ENCODE measurements at places on chromosomes 6 and 20. TPM values are rescaled to one million over a fixed set of nuclear protein-coding genes. Genes with fewer than 3 reads are reported as not detected.

DNA sequence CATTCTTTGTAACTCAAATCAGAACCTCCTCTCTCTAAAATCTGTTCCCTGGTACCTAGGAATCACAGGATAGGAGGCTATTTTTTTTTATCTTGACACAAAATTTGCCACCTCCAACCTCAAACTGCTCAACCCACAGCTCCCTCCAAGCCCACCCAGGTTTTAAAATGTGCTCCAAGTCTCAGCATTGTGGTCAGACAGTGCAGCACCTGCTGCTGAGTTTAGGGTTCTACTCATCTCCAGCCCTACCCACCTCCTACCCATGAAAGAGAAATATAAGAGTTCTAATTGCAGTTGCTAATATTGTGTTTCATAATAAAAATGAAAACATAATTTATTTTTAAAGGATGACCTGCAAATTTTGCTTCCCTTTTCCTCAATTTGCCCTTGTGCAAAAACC is 496.5 kb downstream of the MAFB start:
- DNase-seq = no peak
- H3K4me1 ChIP-seq = no peaks in the 10 kb centered on the region
- no peak overlapping the region for H3K27ac ChIP-seq
- H3K4me3 ChIP-seq = no peak overlapping the region
- no peaks in the 10 kb centered on the region for H3K27me3 ChIP-seq

DNA sequence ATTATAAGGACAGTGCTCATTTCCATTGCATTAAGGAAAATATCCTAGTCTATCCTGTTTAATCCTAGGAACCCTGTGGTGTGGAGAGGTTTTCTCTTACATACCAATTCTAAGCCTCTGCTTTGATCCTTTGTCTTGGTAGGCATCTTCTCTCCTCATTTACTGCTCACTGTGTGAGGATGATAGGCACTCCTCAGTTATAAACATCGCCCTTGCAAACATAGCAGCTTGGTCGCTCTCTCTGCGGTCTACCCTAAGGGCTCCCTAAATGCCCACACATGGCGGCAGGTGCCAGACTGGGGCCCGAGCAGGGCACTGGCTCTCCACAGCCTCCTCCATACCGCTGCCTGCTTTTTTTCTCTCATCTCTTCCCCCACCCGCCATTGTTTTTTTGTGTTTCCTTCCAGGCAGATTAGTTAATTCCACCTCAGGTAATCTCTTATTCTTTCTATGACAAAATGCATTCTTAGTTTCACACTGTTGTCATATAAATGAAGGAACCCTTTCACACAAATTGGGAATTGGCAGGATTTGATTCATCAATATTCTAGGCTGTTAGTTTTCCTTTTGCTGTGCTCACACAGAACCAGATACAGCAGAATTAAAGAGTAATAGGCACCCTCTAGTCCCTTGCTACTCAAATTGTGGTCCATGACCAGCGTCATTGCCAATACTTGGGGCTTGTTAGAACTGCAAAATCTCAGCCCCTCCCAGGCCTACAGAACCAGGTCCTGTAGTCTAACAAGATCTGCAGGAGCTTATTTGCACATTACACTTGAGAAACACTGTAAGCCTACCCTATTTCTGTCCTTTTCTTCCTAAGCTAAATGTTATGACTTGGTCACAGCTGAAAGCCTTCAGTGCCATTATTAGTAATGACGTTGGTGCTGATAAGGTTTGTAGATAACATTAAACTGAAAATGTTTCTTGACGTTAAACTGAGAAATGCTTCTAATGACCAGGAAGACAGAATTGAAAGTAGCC is 36.3 kb downstream of the CARMIL1 start:
- H3K27me3 ChIP-seq = no peaks in the 10 kb centered on the region
- peak overlapping the region; percentile 50 for H3K27ac ChIP-seq
- no peaks in the 10 kb centered on the region for H3K36me3 ChIP-seq
- DNase-seq = no peak

DNA sequence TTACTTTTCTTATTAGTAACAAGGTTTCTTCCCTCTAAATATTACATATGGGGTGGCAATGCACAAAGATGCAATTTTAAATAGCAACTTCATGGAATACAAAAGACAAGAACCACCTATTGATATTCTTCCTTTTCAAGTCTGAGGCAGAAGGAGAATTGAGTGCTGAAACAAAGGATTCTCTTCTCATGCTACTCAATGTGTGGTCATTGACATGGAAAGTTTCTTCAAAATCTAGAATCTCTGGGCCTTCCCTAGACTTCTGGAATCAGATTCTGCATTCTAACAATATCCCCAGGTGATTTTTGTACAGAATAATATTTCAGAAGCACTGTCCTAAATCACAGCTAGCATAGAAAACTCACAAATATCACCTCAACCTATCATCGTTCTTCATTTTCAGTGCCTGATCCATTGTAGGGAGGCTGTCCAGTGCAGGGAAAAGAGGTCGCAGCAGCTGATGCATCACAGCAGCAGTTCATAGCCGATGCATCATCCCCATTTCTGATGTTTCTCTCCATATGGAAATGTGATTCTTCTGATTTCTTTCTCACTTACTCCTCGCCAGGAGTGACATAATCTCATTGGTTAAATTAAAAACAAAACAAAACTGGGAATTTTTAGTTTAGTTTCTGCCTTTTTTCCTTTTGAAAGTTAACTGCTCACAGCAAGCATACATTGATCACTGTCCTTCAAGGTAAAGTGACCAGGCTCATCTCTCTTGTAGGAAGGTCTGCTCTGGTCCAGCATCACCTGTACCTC is 139.5 kb upstream of the FAM83B start:
- no peak overlapping the region for H3K4me3 ChIP-seq
- no peak for DNase-seq
- no peaks in the 10 kb centered on the region for H3K4me1 ChIP-seq
- no peaks in the 10 kb centered on the region for H3K36me3 ChIP-seq

DNA sequence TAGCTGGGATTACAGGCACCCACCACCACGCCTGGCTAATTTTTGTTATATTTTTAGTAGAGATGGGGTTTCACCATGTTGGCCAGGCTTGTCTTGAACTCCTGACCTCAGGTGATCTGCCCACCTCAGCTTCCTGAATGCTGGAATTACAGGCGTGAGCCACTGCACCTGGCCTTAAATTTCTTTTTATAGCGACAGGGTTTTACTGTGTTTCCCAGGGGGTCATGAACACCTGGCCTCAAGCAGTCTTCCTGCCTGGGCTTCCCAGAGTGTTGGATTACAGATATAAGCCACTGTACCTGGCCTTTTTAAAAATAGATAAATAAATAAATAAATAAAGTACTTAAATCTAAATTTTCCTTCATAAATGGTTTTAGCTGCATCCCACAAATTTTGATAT is 57.5 kb downstream of the LIN28B start:
- H3K27ac ChIP-seq = no peak overlapping the region
- no peak overlapping the region for H3K4me3 ChIP-seq
- H3K4me1 ChIP-seq = no peaks in the 10 kb centered on the region
- DNase-seq = no peak

GRCh38 chr6:125314009-125314581 is 12.3 kb upstream of the HDDC2 start:
- no peaks in the 10 kb centered on the region for H3K4me1 ChIP-seq
- no peak overlapping the region for H3K4me3 ChIP-seq
- peak; percentile 80 for DNase-seq
- no peaks in the 10 kb centered on the region for H3K27me3 ChIP-seq

DNA sequence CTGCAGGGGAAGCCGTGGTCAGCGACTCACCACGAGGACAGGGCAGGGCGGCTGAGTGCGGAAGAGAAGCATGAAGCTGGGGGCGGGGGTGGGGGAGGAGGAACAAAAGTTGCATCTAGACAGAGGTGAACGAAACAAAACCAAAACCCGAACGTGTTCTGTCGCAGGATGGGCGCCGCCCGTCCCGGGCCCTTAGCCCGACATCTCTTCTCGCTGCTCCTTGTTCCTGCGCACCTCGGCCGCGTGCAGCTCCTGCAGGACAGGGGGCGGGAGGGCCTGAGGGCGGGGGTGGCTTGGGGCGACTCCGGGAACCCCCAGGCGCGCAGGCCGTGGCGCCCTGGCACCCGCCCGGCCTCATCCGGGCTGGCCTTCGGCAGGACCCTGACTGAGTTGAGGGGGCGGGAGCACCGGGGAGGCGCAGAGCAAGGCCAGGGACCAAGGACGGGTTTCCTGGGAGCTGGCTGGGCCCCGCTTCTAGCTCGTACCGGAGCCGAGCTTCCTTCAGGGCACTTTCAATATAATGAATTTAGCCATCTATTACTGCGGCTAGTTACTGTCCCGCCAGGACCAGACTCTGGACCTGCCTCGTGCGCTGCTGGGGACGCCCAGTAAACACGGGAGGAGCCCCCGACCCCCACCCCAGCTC is 12.0 kb downstream of the STMN3 start:
- no peak for DNase-seq
- no peaks in the 10 kb centered on the region for H3K27me3 ChIP-seq
- H3K36me3 ChIP-seq = no peaks in the 10 kb centered on the region

The IL20RA gene
- total RNA-seq = 16.6 TPM

The CLIC5 gene
- 2.7 TPM for total RNA-seq

The HDGFL1 gene
- total RNA-seq = 72.5 TPM

The BPI gene
- total RNA-seq = 9.3 TPM

The SLPI gene
- total RNA-seq = 8.2 TPM

Measured in testis (tissue), 5 donors.